Psoas muscle (tissue), 8 donors: ENCODE measurements at places on chromosomes 11 and 22. TPM values are rescaled to one million over a fixed set of nuclear protein-coding genes. Genes with fewer than 3 reads are reported as not detected.

GRCh38 chr11:134363592-134363991 is 31.8 kb downstream of the GLB1L2 start:
- DNase-seq, result no peak
- H3K27me3 ChIP-seq, result no peaks in the 10 kb centered on the region
- no peaks in the 10 kb centered on the region for H3K36me3 ChIP-seq
- H3K27ac ChIP-seq, result no peak overlapping the region

DNA sequence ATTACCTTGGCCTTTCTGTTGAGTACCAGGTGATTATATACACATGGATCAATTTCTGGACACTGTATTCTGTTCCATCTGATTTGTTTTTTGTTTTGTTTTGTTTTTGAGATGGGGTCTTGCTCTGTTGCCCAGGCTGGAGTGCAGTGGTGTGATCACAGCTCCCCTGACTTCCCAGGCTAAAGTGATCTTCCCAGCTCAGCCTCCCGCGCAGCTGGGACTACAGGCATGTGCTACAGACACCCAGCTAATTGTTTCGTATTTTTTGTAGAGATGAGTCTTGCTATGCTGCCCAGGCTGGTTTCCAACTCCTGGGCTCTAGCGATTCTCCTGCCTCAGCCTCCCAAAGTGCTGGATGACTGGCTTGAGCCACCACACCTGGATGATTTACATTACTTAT is 19.0 kb downstream of the TCIRG1 start:
- no peak overlapping the region for H3K27ac ChIP-seq
- H3K36me3 ChIP-seq, result peaks cover 8% of the 10 kb centered on the region
- H3K4me1 ChIP-seq, result no peaks in the 10 kb centered on the region
- no peak for DNase-seq
- H3K27me3 ChIP-seq, result no peaks in the 10 kb centered on the region

DNA sequence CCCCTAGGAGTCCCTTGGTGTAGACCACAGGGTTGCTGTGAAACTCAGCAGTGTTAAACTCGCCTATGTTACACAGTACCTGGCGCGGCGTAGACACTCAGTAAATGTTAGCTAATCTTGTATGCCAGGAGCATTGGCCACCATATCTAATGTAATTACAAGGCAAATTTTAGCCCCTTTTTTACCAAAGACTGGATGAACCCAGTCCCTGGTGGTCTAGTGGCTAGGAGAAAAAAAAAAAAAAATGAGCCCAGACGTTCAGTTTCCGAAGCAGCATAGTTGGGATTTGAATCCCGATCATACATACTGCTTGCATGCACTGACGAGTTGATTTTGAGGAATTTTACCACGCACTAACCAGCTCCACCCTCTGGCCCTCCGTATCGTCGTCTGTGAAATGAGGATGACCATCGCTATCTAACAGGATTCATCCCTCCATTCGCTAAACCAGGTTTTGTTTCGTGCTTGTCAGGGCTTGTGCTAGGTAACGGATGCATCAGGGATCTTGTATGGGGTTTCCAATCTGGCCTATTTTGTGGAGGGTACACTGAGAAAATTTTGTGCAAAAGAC is 688 bp downstream of the PTS start:
- DNase-seq, result no peak
- H3K4me3 ChIP-seq, result peak overlapping the region; percentile 72
- no peaks in the 10 kb centered on the region for H3K27me3 ChIP-seq
- peaks cover 4% of the 10 kb centered on the region for H3K36me3 ChIP-seq
- peaks cover 14% of the 10 kb centered on the region for H3K4me1 ChIP-seq

DNA sequence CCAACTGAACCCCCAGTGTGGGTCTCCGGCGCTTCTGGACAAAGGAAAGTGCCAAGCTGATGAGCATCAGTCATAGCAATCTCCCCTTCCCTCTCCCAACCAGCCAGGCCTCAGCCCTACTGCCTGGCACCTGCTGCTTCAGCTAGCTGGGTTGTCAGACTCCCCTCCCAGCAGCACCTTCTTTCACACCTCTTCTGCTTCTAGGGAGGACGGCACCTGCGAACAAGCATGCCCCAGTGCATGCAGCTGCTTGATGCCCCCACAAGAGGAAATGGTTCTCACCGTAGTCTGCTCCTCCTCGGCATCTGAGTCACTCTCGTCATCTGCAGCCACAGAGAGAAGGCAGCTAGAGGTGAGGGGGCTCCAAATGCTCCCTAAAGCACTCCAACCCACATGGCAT is 25.4 kb downstream of the THOC5 start:
- H3K27ac ChIP-seq, result no peak overlapping the region
- H3K4me1 ChIP-seq, result no peaks in the 10 kb centered on the region
- peaks cover 8% of the 10 kb centered on the region for H3K36me3 ChIP-seq

DNA sequence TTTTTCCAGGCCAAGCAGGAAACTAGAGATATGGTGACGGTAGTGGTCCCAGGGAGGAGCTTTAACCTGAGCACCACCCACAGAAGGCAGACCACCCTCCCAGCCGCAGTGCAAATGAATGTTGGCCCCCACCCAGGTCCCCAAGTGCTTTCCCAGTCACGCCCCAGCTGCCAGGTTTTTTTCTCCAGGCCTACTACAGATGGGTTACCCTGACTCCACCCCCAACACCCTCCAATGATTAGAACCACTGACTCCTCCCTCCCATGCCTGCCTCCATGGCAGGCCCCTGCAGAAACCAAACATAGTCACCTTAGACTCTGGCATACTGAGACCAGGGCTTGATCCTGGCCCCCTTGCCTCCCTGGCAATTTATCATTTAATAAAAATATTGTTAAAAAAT is 58.7 kb upstream of the CHST1 start:
- no peak overlapping the region for H3K27ac ChIP-seq
- no peaks in the 10 kb centered on the region for H3K27me3 ChIP-seq
- no peak overlapping the region for H3K4me3 ChIP-seq
- DNase-seq, result no peak
- peaks cover 6% of the 10 kb centered on the region for H3K4me1 ChIP-seq

The CWF19L2 gene
- 6.8 TPM for total RNA-seq
